ENCODE measurements at places on chromosomes 2 and 18.

GRCh38 chr2:76584474-76584873 is 873.8 kb upstream of the GCFC2 start:
- no peak for DNase-seq

GRCh38 chr2:120453635-120453998 is 107.7 kb downstream of the INHBB start:
- no peak for DNase-seq

DNA sequence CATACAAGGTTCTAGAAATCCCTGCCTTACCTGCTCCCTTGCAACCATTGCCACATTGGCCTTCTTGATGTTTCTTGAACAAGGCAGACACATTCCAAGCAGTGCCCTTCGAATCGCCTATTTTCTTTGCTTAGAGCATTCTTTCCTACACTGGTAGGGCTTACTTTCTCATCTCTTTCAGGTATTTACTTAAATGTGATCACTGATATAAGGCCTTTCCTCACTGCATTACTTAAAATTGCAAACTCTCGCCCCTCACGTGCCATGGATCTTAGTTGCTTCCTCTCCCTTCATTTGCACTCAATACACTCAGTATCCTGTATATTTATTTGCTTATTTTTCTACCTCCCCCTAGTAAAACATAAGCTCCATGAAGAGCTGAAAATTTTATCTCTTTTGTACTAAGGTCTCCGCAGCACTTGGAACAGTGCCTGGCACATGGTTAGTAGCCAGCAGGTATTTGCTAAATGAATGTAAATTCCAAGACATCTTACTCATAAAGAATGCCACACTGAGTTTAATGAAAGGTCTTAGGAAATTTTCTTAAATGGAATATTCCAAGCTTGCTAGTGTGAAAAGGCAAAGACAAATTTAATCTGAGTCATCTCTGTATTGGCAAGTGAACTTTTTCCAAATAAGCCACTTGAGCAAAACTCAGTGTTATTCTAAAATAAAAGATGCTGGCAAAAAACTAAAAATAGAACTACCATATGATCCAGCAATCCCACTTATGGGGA is 42.4 kb upstream of the FIGN start:
- DNase-seq, result no peak

GRCh38 chr2:27681841-27682240 is 18.2 kb downstream of the SLC4A1AP start:
- DNase-seq, result no peak

DNA sequence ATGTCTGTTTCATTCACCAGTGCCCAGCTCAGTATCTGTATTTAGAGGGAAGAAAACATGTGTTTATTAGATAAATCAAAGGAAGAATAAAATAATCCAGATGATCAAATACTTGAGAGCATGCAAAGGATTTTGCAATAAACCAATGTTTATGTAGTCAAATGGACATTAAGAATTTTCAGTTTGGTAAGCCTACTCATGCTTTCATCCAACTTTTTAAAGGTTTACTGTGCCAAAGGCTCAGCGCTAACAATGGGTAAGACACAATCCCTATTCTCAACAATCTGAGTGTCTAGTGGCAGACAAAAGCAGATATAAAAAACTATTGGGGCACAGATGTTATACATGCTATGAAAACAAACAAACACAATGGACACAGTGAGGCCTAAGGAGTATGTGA is 26.3 kb downstream of the GRB14 start:
- no peak for DNase-seq

DNA sequence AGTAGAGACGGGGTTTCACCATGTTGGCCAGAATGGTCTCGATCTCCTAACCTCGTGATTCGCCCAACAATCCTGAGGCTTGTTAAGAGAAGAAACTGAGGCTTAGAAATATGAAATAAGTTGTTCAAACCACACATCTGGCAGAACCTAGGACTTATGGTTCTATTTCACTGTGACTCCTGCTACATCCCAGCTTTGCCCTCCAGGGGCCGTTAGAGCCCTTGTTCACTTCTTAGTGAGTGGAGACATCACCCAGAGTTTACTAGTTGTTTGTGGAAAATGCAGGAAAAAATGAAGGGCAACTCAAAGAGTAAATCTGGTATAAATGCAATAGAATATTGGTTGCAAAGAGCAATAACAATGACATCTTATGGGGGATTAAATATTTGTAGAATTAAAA is 43.9 kb downstream of the MARCHF4 start:
- no peak for DNase-seq

- no peak for DNase-seq
These were observed 338.1 kb downstream of the SLC4A3 start for GRCh38 chr2:219965287-219966194.

DNA sequence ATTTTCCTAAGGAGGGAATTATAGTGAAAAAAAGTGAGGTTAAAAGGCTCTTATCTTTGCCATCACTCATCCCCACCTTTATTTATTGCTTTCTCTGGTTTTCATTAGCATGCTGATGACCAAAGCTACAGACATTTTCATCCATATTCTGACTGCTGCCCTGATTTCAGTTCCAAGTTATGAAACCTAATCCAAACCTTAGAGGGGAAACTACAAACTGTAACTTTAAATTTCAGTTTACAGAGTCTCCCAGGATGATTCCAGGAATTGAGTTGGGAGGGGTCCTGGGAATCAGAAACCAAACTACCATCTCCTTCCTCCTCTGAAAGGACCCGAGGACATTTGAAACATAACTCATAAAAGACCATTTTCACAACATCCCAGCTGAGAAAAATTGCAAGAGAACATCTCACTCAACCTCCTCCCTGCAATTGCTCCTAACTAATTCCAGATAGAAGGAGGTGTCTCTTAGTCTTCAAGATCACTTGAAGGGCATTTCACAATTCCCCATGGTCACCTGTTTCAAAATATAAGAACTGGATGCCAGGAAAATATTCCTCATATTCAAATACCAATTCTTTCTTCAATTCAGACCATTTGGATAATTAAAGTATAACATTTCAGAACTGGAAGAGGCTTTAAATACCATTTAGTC is 520.6 kb downstream of the TNS1 start:
- no peak for DNase-seq

DNA sequence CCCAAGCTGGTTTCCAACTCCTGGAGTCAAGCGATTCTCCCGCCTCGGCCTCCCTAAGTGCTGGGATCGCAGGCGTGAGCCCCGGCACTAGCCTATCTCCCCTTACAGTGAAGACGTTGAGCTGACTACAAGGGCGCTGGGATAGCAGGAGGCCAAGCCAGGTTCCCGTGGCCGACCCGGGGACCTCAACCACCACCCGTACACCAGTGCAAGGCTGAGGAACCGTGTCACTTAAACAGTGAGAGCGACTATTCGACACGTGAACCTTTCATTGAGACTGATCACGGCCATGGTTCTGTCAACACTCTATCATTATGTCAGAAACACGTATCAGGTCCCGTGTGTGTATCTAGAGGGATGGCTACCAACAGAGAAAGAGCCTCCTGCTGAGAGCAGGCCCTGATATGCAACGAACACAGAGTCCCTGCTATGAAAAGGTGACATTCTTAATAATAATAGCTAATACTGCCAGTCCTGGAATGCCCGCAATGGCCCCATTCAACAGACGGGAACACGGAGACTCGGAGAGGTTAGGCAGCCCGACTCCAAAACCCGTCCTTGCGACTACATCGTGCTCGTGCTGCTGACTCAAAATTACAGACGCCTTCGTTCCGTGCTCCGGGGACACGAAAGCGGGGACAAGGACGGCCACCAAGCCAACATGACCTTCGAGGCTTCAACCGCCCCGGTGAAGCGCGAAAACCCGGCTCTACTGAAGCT is 833 bp downstream of the AFG3L2 start:
- no peak for DNase-seq

GRCh38 chr2:222248256-222248655 is 50.5 kb downstream of the PAX3 start:
- no peak for DNase-seq

Data from activated T-helper 1 cell treated with anti-CD3 and anti-CD28 coated beads, Interleukin-12 subunit alpha, Interleukin-12 subunit beta, Interleukin-2, Interleukin-4 antibody, amounts not matched to agents 30 ng/mL and 10 ng/mL and 1 ng/mL, durations not matched to agents 14 hours and 24 hours and 36 hours (primary cell).